H9 (cell line): ENCODE measurements at places on chromosomes 3 and 15.
A peak's percentile ranks its signal among the peaks of the same experiment; 100 is the strongest.

DNA sequence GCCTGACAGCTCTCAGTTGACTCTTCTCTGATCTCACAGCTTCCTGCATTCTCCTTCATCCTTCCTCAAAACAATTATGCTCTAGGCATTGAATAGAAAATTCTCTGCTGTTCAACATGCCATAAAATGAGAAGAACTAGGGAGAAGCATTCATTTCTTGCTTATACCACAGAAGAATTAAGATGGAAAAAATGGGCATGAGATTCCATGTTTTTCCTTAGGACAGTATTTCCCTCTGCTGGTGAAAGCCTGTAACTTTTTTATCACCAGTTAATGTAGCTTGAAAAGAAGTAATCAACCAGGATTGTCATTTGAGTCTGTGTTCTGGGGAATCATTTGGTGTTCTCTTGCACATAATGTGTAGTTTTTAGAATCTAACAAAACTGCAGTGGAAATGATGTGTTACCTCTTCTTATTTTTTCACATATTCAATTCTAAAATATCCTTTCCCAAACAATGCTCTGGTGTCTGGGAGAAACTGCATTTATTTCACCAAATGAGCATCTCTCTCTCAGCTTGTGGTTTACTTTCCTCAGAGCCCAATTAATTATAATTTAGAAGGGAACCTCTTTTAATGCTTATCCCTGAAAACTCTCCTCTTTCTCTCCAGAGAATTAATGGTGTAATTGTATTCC lies 92.8 kb upstream of the DCBLD2 start:
- no peak for DNase-seq

GRCh38 chr15:82129761-82130160 lies 83.9 kb upstream of the MEX3B start:
- DNase-seq, result no peak

GRCh38 chr15:38862099-38862498 lies 297.5 kb upstream of the RASGRP1 start:
- DNase-seq, result no peak

DNA sequence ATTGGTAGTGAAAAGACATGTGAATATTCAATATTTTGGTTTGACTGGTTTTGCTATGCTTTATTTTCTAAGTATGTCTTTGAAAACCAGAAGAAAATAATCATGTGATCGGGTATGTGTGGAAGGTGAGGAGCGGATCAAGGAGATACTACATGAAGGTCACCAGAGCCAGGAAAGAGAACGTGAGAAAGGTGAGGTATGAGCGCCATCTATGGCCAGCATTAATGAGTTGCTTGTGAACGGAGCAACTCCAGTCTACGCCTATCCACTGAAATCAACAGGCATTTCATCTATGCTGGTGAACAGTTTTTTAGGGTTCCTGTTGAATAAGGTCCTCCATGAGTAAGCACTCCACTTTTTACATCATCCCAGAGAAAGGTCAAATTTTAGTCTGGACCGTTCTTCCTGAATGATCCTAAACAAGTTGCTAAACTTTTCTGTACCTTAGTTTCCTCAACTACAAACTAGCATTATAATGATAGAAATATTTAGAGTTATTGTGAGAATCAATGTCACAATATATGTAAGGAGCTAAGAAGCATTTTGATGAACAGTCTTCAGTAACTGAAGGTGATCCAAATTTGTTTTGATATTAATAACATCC lies 1435.2 kb upstream of the CADM2 start:
- DNase-seq, result peak; percentile 78
